ENCODE measurements at places on chromosomes 3 and 15.

DNA sequence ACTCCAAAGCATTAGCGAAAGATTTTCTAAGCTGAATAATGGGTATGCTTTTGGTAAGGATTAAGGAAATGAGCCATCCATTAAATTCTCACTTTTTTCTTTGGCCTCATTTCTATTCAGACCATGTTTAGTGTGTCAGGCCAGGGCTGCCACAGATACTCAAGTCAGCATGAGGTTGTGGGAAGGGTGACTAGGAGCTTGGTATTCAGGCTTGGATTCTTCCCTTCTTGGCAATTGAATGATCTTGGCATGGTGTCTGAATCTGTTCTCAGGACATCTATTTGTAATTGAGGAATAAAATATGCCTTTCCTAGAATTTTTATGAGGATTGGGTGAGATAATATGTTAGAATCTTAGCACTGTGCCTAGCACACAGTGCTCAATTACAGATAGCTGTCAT lies 11.2 kb downstream of the CCNB2 start:
- DNase-seq, result no peak

GRCh38 chr3:117661818-117662095 lies 952.2 kb downstream of the TUSC7 start:
- no peak for DNase-seq

GRCh38 chr3:132342183-132342582 lies 25.0 kb downstream of the ACP3 start:
- no peak for DNase-seq

GRCh38 chr3:108513961-108514360 lies 3.6 kb upstream of the MYH15 start:
- DNase-seq, result no peak
